Kidney tubule cell (primary cell): ENCODE measurements at places on chromosomes 11 and 22.
A peak's percentile ranks its signal among the peaks of the same experiment; 100 is the strongest.

GRCh38 chr11:121451178-121451985, 732 bp upstream of the SORL1 start:
- peak; percentile 72 for DNase-seq

DNA sequence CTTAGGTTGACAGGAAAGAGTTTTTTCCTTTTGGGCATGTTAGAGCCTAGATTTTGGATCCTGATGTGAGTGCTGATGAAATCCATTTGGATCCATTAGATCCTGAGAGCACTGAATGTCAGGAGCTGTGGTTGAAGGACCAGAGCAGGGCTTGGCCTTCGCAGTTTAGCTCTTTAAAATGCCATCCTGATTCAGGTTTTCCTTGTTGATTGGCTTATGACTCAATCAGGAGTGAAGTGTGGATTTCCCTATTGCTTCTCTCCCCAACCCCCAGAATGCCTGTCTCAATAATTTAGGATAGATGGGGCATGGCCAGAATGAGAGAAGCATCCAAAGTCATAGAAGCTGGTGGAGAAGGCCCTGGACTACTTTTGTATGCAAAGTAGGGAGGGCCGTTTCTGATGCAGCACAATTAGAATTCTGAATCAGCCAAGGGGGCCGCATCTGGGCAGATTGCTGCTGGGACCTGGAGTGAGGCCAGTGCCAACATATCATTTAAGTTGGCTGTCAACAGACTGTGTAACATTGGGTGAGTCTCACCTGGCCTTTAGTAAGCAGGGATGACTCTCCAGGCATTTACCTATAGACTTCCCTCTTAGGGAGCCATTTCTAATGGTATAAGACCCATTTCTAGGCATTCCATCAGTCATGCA, 80.5 kb downstream of the TEAD1 start:
- DNase-seq, result peak; percentile 27

DNA sequence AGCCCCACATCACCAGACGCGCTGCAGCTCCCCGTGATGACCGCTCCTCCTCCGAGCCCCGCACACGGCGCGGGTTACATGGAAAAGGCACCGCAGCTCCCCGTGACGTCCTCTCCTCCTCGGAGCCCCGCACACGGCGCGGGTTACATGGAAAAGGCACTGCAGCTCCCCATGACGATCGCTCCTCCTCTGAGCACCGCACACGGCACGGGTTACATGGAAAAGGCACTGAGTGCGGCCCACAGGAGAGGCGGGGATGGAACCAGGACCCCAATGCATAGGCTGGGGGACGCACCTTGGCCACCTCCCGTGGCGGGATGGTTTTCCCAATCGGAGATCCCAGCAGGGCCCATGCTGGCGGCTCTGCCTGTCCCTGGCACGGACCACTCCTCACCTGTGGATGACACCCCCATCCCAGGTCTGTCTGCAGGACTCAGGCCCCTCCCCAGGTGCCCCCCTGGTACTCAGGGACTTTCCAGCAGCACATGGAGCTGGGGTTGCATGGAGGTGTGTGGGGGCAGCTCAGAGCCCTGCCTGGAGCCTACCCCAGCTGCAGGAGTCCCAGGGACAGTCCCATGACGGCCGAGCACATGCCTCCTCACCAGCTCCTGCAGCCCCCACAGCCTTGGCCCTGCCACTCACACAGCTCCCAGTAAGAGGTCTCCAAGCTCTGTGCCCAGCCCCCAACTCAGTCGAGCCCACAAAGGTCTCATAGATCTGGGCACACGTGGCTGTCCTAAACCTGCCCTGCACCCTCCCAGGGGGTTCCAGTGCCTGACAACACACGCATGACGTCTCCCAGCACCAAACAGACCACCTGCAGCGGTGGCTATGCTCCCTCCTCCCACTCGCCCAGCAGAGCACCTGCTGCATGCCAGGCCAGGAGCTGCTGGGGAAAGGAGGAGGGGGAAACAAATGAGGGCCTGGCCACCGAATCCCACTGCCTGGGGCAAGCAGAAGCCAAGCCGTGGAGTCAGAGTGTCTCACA, 166.6 kb downstream of the BRD1 start:
- no peak for DNase-seq

DNA sequence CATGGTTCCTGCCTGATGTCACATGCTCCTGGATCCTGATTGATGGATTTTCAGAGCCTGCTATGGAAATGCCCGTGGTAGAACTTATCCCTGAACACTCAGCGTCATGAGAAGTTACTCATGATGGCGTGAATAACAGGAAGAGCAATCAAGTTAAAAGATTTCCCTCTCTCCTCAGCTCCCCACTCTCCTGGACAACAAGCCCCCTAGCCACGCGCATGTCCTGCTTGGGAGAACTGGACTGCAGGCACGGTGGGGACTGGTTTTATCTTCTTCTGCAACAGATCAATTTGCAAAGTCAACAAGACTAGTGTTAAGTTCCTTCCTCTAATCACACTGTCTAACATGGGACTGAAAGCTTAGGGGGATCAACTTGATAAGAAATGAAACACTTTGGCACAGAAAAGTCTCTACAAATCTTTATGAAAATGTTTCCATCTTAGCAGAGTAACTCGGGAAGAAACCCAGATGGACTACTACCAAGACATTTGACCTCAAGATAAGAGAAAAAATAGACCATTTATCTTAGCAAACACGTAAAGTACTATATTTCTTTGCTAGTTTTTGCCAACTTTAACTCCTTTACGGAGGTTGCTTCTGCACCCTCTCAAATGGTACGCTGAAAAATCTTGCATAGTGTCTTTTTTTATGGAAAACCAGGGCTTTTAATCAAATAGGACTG, 27.6 kb downstream of the POU2AF1 start:
- DNase-seq, result no peak

DNA sequence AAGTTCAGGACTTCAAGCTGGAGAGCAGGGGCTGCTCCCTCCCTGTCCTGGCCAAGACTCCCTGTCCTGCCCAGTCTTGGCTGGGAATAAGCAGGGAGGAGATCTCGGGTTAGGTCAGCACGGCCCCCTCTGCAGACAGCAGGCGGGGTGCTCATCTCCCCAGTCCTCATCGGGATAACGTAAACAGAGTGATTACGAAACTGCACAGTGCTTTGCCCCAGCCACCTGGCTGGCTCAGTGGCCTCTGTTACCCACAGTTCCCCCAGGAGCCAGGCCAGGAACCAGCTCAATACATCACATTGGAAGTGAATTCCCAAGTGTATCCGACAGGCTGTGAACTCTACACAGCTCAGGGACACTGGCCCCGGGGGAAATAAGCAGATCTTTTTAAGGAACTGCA, 42.7 kb upstream of the KCNJ11 start:
- DNase-seq, result no peak

DNA sequence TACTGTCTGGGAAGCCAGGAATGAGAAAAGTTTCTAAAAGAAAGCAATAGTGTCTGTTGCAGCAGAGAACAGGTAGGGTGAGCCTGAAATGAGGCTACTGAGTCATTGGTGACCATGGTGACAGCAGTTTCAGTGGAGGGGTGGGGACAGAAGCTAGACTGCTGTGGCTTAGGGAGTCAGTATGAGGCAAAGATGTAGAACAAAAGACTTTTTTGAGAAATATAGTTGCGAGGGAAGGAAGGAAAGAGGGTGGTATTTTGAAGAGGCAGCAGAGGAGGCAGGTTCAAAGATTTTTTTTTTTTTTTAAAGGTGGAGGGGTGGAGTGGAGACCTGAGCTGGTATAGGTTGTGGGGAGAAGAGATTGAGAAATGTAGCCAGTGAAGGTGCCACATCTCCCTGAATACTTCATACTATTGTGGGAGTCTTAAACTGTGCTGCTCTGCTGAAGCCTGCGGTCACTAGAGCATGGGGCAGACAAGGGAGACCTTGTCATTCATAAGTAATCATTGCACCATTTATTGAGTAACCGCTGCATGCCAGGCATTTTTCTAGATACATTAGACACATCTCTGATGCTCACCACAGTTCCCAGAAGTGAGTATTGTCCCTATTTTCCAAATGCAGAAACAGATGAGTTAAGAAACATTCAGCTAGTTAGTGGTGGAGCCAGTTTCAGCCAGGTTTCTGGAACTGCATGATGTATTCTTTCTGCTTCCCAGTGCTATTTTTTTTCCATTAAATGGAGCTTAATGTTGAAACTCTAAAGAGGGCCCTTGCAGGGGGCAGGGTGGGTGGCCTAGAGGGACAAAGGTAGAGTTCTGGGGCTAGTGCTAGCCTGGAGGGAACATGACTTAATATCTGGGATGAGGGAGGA, 49.9 kb downstream of the STIM1 start:
- peak; percentile 98 for DNase-seq

GRCh38 chr11:796565-797295, 1.4 kb downstream of the SLC25A22 start:
- DNase-seq, result no peak

GRCh38 chr22:43884600-43885318, 7.1 kb downstream of the PNPLA5 start:
- peak; percentile 51 for DNase-seq

DNA sequence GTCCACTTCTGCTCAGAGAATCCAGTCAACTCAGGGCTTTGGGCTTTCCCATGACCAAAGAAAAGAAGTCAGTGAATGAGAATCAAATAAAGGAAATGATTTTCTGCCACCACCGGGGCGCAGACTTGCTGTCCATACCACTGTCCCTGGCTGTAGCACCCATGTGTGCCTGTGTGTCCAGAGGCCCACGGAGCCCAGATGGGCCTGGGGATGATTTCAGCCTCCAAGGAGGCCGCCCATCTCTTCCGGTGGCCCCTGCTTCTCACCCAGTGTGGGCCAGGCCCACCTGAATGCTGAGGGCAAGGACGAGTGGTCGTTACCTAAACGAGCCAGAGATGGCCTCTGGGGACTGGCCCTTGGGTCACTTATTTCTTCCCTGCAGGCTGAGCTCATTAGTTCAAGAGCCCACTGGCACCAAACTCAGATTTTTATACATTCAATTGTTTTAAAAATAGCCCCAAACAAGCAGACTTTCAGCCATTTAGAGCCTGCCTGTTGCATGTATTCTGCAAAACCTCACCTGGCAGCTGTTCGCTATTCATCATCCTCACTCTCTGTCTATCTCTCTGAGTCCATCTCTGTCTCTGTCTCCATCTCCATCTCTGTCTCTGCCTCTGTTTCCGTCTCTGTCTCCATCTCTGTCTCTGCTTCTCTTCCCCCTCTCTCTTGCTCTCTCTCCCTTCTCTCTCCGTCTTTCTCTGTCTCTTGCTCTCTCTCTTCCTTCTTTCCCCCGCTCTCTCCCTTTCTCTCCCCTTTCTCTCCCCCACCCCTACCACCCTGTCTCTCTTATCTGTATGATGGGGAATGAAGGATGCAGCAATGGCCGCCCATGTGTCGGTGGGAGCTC, 24.2 kb downstream of the KRTAP5-5 start:
- DNase-seq, result no peak

GRCh38 chr22:26763633-26764361, 106.4 kb downstream of the MIAT start:
- DNase-seq, result peak; percentile 85

- no peak for DNase-seq
These were observed 23.8 kb downstream of the ALG12 start for GRCh38 chr22:49894322-49895054.
